ENCODE measurements at places on chromosomes 2 and 18.

- no peak for DNase-seq
Observed at GRCh38 chr2:14700753-14701152, 68.2 kb downstream of the LRATD1 start.

DNA sequence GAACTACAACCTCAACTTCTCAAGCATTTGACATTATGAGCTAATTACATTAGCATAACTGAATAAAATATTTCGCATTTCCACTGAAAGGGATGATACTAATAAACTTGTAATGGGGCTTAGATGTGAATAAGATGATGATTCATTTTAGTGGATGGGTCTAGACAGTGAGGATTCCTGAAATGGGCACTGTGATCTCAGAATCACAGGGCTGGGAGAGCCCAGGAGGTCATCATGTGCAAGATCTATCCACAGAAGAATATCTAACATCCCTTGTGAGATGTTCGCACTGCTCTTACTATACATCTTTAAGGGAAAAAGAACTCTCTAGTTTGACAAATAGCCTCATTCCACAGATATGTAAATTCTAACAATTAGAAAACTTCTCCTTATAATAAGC lies 245.7 kb downstream of the DYM start:
- DNase-seq: no peak

- no peak for DNase-seq
Observed at GRCh38 chr2:79576451-79576850, 63.6 kb downstream of the CTNNA2 start.

GRCh38 chr18:78323453-78324197 lies 656.0 kb upstream of the SALL3 start:
- no peak for DNase-seq

GRCh38 chr2:105950521-105951383 lies 206.0 kb downstream of the NCK2 start:
- DNase-seq: no peak

Measured in activated T-helper 9 cell treated with anti-CD3 and anti-CD28 coated beads, Interleukin-2, amount 50 U/mL, for 16 hours (primary cell).